ENCODE measurements at places on chromosomes 12 and 14.

DNA sequence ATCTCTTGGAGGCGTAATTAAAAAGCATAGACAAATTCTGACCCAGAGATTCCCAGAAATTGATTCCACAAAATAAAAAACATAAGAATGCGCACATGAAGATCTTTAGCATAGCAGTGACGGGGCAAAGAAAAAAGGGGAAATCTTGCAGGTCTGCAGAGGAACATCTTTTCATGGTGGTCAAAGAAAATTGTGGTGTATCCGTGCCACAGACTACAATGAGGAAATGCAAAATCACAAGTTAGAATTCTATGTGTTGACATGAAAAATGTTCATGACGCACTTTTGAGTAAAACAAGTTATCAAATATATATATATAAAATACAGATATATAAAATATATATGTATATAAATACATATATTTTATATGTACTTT lies 101.6 kb downstream of the RIMBP2 start:
- no peak for DNase-seq

- no peak for DNase-seq
These were observed 268.2 kb upstream of the GRIP1 start for GRCh38 chr12:66947119-66947518.

DNA sequence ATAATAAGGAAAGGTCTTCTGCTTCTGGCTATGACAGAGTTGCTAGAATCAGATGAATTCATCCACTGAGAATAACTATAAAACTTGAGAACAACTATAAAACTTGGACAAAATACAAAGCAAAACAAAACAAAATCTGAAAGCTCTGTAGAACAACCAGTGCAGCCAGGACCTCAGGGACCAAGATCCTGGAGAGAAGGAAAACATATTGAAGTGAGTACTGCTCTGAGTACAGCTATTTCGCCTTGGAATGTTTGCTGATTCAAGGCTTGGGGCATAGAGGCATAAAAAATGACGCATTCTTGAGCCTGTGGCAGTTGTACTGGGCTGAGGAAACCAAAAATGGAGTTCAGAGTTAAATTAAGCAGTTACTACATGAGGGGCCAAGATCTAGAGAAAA lies 21.7 kb downstream of the FOXA1 start:
- DNase-seq, result no peak

DNA sequence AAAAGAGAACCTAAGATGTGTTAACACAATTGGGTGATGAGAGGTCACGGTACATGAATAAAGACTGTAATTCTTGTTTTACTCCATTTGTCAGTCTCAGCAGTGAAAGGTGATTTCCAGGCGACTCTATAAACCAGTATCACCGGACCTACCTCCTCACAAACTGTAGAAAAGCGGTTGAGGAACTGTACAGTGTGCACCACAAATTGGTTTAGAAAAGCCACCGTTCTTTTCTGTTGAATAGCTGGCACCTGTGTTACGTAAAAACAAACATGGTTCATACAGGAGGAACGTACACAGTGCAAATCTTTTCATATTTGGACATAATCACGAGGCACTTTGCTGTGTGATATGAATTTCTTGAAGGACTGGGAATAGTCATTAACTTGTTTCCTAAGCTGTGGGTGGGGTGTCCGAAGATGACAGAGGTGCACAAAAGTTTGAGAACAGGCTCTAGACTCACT lies 663 bp downstream of the WASHC3 start:
- no peak for DNase-seq

GRCh38 chr12:75184516-75184915 lies 25.1 kb downstream of the KCNC2 start:
- DNase-seq, result no peak

- no peak for DNase-seq
These were observed 148.6 kb upstream of the FOXN3 start for GRCh38 chr14:89565607-89566006.

GRCh38 chr14:106840991-106841390 lies 1314.6 kb downstream of the TMEM121 start:
- DNase-seq, result no peak

DNA sequence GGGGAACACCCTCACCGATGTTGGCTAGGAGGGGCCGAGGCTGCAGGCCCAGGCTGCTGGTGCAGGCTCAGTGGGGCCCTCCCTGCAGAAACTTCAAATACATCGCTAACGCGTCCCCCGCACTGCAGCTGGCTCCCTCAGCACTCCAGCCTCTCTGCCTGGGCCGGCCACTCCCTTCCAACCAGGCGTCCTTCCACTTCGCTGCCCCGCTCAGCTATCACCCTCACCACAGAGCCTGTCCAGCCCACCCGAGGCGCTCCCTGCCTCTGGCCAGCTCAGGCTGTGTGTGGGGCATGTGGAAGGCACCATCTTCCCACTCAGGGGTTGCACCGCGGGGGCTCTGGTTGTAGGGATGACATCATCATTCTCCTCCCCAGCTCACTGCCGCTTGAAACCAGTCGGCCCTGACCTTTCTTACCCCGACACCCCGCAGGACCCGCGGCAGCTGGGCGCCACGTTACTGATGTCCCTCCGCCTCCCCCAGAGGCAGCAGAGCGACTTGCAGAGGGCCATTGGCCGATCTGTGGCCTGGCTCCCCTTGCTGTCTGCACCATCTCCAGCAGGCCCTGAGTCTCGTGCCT lies 199.9 kb upstream of the RTL1 start:
- no peak for DNase-seq
